ENCODE measurements at places on chromosomes 2 and 18.

DNA sequence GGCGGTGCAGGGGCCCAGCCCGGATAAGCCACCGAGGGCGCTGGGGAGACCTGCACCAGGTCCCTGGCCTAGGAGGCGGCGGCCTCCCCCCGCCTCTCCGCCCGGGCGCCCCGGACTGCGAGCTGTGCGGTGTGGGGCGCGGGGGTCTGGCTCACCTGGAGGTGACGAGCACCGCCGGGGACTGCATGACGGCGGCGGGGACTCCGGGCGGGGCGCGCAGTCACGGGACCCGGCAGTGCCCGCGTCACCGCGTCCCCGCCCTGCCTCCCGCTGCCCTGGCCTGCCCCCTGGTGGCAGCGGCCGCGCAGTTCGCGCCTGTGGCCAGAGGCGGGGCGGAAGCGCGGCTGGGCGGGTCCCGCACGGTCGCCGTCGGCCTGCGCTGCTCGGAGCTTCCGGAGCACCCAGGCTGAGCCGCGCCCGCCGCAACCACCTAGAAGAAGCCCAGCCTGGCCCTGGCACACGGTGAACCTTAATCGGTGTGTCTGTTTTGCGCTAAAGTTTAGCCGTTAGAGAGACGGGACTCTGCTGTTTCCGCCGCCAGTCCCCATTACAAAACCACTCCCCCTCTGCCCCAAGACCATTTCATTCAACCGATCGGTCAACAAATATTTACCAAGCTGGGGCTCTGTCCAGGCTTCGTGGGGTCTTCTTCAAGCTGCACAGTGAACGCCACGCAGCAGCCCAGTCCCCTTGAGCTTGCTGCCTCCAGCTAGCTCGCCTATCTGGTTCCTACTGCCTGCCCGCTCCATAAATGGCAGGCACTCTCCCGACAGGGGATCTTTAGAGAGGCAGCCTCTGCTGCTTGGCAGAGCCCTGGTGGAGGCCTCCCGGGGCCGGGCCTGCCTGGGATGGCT is at the start of gene HS1BP3:
TSS of gene HS1BP3 (minus strand) at position 222 of the 854 bp plus-strand sequence. CDS start at position 187, 35 bp downstream.
- DNase-seq: peak; percentile 77

- DNase-seq: no peak
Observed at GRCh38 chr2:4937550-4937949, 754.6 kb upstream of the SOX11 start.

DNA sequence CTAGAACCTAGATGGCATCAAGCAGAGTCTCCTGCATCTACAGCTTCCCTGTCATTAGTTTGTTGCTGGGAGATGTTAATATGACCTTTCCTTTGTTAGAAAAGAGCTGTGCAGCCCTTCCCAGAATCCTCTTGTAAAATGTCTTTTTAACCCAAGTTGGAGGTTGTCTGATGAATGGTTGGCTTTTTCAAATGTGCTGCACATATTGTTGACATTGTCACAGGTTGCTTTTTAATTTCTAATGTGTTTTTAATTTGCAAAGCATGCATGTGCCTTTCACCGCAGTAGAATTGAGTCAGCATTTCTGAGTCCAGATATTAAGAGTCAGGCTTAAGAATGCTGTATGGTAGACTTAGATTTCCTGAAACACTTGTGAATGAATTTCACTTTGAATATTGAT is 120.8 kb downstream of the GREB1L start:
- no peak for DNase-seq

GRCh38 chr2:152064001-152064400 is 34.8 kb downstream of the CACNB4 start:
- no peak for DNase-seq

GRCh38 chr18:21672521-21673267 is 31.9 kb downstream of the ABHD3 start:
- no peak for DNase-seq

- no peak for DNase-seq
Observed at GRCh38 chr2:180227461-180227860, 220.4 kb upstream of the CWC22 start.

GRCh38 chr2:47508641-47509040 is 105.7 kb downstream of the MSH2 start:
- DNase-seq: no peak

DNA sequence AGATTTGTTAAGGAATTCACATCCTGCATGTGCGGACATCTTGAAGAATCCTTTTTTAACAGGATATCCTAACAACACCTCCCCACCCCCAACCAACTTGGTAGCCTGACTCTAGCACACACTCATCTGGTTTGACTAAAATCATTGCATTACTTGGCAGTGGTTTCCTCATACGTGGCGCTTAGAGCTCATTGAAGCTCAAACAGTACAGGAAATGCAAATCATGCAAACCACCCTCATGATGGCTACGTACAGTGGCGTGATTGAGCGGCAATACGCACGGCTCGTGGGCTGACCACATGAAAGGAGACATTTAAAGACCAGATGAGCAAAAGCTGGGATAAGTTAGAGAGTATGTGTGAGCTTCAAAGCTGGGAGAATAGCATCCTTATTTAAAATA is 336.2 kb downstream of the ZEB2 start:
- DNase-seq: peak; percentile 43

GRCh38 chr2:10124538-10125045 is 2.1 kb downstream of the RRM2 start:
- DNase-seq: peak; percentile 45

DNA sequence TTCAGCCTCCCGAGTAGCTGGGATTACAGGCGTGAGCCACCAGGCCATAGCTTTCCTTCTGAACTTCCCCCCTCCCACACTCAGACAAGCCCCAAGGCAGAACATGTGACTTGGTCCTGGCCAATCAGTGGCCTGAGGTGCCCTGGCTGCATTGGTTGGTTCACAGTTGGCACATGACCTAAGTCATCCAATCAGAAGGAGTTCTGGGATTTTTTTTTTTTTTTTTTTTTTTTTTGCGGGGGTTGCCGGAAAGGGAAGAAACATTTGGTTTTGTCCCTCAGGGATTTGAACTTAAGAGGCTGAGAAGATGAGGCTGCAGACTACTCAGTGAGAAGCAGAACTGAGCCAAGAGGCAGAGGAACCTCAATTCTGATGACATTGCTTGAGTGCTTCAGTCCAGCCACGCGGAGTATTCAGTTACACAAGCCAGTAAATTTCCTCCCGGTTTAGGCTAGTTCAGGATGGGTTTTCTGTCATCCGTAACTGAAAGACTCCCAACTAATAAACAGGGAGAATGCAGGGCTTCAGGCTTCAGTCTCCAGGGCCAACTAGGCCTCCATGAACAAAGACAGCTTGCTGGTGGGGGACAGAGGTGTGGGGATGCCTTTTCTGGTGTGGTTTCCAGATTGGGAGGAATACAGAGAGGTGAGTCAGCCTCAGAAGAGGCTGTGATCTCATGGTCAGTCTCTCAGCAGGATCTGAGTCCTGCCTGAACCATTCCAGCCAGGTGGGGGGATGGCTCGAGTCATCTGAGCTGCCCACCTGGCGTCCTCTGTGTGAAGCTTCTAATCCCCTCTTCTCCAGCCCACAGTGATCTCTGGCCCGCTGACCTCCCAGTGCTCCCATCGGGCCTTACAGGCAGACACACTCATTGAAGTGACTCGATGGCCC is 9.2 kb downstream of the PTMA start:
- peak; percentile 47 for DNase-seq

DNA sequence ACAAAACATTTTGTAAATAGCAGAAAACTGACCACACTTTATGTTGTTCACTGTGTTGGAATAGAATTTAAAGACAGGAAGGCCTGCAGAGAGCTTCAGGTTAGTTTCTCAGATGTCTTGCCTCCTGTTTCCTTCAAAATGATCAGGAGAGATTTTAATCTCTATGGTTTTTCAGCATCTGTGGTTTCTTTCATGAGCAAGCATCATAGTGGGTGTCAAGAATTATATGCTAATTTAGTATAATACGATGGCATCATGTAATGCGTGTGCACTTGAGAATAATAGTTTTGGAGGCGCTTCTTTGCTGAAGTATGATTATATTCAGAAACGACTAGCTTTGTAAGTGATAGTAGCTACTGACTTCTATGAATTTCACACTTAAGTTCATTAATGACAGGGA is 149.9 kb downstream of the PLCL1 start:
- no peak for DNase-seq

- DNase-seq: no peak
Observed at GRCh38 chr2:84711651-84712050, 169.2 kb downstream of the TRABD2A start.

DNA sequence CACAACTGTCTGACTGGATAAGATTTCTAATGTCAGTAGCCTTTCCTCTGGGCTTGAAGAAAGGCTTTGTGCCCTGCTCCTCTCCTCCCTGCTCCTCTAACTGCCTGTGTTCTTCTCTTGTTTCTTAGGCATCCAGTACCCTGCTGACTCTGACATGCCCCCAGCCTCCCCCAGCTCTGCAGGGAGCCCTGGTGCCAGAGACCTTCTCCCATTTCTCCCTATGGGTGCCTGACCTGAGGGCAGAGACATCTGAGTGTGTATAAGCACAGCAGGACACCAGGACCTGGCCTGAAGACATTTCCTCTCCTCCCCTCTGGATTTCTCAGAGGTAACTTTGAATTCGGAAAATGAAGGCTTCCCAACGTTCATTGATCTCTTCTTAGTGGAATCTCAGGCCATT is 23.6 kb downstream of the RNF144A start:
- no peak for DNase-seq

Measured in stimulated activated CD4-positive, alpha-beta T cell treated with anti-CD3 and anti-CD28 coated beads, TNF-alpha, amount 100 ng/mL, for 24 hours (primary cell).